SW 1271 (cell line): ENCODE measurements at places on chromosomes 3 and 15.

DNA sequence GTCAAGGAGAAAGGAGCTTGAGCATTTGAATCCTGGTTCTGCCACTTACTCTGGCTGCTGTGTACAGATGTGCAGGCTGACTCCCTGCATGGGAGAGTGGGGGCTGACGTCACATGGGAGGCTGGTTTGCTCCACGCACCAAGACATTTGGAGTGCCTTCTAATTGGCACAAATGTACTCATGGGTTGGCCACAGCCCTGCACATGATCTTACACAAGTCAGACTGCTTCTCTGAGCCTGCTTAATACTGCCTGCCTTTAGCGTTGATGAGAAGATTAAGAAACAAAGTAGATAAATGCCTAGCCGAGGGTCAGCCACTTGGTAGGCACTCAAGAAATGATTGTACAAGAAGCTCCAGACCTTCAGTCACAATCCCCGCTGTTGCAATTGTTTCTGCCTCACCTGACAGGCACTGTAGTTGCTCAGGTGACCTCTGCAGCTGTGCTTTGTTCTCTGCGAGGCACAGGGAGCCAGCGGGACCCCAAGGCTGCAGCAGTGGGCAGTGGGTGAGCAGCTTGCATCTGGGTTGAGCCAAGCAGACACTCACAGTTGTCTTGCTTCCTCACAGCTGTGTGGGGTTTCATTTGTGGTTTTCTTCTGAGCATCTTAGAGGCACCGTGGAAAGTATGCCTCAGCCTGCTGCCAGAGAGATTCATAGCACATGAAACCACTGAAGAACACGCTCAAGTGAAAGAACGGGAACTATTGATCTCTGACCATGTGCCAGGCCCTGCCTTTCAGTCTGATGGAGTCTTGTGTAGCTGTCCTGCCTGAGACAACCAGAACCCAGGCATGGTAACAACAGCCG is 33.1 kb downstream of the GRK7 start:
- no peak for DNase-seq

DNA sequence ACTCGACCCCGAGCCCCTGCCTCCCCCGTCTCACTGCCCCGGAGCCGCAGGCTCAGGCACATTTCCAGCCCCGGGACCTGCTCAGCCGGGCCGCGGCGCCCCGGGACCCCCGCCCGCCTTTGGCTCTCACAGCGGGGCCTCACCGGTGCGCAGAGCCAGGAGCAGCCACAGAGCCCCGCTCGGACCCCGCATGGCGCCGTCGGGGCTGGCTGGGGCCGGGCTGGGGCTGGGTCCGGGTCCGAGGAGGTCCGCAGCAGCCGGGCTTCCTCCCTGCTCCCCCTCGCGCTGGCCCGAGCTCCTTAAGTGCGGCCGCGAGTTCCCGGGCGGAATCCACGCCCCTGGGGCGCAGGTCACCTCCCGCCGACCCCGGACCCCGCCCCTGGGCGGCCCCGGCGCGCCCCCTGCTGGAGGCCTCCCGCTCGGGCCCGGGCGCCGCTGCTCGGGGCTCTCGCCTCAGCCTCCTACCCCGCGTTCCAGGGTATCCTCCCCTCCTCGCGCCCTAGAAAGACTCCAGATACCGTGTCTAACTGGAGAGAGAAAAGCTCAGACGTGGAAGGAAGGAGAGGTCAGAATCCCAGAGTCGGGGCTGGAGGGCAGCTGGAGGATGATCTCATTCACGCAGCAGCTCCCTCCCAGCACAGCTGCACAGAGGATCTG is at the start of gene MELTF:
TSS of gene MELTF (minus strand) at position 307 of the 657 bp plus-strand sequence. CDS start at position 192, 115 bp downstream.
- DNase-seq, result peak; percentile 68

- DNase-seq, result no peak
These were observed at the start of gene CASR for GRCh38 chr3:122183521-122183892. CASR (plus strand) TSS chr3:122183668; CDS start chr3:122254190, 70,522 bp downstream.

DNA sequence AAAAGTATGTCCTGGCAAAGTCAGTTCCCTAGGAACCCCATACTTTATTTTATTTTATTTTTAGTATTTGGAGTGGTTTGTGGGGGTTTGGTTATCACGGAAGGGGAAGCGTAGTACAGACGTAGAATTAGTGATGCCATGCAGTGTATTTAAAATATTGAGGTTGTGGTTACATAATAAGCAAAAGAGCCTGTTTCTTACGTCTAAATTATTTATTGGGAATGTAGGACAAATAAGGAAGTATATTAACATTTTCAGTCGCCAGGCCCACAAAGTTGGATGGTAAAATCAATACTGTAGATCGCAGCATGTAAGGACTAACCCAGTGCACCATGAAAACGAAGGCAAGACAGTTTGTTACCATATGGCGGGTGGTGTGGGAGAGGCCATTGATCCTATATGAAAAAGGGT is 558 bp downstream of the DTWD1 start:
- DNase-seq, result peak; percentile 12

GRCh38 chr3:126156468-126156867 is 23.9 kb downstream of the ALDH1L1 start:
- no peak for DNase-seq

GRCh38 chr3:48950051-48950450 is 31.4 kb downstream of the ARIH2 start:
- no peak for DNase-seq

DNA sequence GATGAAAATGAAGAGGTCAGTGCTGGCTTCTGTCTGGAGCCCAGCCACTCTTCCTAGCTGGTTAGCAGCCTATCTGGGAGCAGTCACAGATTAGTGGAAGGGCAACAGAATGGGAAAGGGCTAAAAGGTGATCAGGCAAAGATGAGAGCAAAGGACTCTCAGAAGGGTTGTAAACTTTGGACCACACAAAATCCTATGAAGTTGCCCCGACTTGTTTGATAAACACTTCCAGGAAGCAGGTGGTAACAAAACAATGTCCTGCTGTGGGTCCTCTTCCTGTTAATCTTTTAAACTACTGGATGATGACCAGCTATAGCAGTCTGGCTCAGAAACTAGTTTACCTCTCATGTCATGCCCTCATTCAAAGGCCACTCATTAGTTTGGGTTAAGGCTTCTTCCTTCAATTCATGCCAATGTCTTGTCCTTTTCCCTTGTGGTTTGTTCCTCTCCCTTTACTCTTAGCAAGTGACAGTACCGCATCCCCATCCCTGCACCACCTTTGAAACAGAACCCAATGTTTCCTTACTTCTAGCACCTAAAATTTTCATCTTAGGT is 19.2 kb downstream of the POLG start:
- no peak for DNase-seq

DNA sequence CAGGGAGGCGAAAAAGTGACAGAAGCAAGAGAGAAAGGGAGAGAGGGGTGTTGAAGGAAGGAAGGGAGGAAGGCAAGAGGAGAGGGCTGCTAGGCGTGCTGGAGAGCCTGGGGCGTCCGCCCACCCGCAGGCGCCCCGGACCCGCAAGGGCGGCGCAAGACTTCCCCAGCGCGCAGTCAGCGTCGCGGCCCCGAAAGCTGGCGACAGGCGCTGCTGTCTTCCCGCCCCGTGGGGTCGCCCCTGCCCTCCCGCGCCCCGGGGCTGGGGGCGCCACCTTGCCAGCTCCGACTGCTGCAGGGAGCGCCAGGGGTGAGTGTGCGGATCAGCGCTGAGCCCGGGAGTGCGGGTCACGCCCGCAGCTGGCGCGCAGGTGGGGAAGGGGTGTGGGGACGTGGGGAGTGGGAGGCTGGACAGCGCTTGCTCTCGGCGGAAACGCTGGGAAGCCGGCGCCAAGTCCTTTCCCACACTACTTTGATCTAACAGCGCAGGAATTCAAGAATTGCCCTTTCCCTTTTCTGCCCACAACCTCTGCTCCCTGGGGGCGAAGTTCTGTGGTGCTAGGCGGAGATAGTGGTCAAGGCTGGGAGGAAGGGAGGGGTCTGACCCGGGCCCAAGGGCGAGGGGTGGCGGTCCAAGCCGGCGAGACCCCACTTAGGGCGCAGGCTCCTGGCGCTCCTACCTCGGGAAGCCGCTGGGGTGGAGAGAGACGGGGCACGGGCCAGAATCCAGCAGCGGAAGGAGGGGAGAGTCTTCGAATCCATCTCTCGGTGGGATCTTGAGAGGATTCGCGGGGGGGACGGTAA is 266.1 kb downstream of the CGGBP1 start:
- DNase-seq, result no peak

- DNase-seq, result no peak
These were observed 14.1 kb upstream of the CXCR6 start for GRCh38 chr3:45929042-45929679.

DNA sequence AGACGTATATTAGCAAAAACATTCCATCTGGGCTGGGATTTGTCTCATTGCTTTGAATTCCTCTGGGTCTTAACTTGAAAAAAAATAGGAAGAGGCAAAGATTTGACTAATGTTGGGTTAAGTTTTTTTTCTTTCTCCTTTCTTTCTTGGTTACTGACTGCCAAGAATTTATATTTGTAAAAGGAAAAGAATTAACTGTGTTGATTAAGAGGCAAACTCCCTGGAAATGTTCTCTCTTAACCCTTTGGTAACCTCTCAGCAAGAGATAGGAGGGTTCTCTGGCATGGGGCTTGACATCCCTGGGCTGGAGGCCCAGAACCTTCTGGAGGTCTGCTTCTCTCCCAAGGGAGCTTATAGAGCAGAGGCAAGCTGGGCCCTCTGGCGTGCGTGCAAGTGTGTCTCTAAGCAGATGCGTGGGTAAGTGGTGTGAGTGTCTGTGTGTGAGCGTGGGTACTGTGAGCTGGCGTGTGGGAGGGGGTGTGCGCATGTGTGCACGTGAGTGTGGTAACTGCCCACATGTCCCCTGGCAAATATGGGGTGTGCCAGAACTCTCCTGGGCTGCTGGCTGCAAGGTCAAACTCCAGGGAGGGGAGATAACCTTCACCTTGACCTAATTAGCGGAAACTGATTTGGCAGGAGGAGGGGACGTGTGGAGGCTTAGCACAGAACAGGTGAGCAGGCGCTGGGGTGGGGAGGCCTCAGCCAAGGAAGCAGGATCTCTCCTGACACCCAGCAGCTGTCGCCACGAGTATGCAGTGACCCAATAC is 49.4 kb upstream of the MAGEF1 start:
- no peak for DNase-seq

DNA sequence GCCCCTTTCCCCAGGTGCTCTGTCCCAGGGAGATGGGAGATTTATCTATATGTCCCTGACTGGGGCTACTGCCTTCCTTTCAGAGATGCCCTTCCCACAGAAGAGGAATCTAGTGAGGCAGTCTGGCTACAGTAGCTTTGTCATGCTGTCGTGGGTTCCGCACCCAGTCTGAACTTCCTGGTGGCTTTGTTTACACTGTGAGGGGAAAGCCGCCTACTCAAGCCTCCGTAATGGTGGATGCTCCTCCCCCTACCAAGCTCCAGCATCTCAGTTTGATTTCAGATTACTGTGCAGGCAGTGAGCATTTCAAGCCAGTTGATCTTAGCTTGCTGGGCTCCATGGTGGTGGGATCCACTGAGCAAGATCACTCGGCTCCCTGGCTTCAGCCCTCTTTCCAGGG is 35.4 kb upstream of the SLC7A14 start:
- no peak for DNase-seq

GRCh38 chr3:153244961-153245360 is 82.9 kb downstream of the RAP2B start:
- DNase-seq, result no peak

DNA sequence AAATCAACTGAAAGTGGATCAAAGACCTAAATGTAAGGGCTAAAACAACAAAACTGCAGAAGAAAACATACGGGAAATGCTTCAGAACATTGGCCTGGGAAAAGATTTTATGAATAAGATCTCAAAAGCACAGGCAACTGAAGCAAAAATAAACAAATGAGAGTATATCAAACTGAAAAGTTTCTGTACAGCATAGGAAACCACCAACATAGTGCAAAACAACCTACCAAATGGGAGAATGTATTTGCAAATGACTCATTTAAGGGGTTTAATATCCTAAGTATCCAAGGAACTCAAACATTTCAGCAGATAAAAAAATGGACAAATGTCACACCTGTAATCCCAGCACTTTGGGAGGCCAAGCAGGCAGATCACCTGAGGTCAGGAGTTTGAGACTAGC is 489.1 kb downstream of the ROBO1 start:
- no peak for DNase-seq

- DNase-seq, result no peak
These were observed 83.4 kb downstream of the AQR start for GRCh38 chr15:34886134-34886533.

GRCh38 chr3:127970966-127971592 is 56.0 kb downstream of the KBTBD12 start:
- DNase-seq, result peak; percentile 6

DNA sequence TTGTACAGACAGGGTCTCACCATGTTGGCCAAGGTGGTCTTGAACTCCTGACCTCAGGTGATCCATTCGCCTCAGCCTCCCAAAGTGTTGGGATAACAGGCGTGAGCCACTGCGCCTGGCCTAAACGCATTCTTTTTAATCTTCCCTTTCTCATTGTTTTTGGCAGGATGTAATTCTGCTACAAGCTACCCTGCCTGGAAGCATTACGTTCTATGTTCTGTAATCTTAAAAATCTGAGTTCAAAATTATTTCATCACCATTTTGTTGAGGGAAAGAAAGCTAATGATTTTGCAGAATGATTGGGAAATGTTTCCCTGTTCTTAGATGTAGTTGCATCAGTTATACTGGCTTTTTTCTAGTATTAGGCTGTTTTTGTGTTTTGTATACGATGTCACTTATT is 71.5 kb downstream of the RGMA start:
- no peak for DNase-seq

DNA sequence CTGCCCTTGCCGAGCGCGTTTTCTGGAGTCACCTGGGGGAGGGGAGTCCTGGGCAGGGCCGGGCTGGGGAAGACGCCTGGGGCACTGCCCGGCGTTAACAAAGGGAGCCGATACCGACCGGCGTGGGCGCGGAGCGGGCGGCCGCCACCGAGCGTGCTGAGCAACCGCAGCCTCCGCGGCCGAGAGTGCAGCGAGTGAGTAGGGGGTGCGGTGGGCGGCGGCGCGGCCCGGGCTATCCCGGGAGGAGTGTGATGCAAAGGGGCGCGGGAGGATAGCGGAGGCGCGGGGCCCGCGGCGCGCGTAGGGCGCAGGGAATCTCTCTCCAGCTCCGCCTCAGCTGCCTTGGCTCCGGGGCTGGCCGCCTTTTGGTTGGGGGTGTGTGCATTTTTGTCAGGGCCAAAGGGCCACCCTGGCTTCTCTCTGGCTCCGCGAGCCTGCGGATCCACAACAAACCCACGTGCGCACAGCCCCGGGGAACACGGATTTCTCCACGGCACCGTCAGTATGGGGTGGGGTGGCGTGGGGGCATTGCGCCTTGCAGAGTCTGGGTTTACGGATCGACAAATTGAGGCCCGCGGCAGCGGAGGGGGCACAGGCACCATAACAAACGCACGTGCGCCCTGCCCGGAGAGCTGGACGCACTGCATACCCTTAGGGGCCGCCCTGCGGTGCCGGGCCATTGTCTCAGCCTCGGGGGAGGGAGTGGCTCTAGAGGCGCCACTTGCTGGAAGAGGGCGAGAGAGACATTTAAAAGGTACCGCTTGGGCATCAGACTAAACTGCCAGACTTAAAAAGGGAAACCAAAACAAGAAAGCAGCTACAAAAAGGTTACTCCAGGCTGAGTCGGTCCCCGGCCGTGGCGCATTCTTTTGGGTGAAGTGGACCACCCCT is 560 bp downstream of the ST6GAL1 start:
- peak; percentile 32 for DNase-seq
